Neural crest cell (in vitro differentiated cells): ENCODE measurements at places on chromosomes 13 and 19.
A peak's percentile ranks its signal among the peaks of the same experiment; 100 is the strongest.

- no peak for DNase-seq
Observed at GRCh38 chr19:28453420-28453819, 759.5 kb downstream of the UQCRFS1 start.

DNA sequence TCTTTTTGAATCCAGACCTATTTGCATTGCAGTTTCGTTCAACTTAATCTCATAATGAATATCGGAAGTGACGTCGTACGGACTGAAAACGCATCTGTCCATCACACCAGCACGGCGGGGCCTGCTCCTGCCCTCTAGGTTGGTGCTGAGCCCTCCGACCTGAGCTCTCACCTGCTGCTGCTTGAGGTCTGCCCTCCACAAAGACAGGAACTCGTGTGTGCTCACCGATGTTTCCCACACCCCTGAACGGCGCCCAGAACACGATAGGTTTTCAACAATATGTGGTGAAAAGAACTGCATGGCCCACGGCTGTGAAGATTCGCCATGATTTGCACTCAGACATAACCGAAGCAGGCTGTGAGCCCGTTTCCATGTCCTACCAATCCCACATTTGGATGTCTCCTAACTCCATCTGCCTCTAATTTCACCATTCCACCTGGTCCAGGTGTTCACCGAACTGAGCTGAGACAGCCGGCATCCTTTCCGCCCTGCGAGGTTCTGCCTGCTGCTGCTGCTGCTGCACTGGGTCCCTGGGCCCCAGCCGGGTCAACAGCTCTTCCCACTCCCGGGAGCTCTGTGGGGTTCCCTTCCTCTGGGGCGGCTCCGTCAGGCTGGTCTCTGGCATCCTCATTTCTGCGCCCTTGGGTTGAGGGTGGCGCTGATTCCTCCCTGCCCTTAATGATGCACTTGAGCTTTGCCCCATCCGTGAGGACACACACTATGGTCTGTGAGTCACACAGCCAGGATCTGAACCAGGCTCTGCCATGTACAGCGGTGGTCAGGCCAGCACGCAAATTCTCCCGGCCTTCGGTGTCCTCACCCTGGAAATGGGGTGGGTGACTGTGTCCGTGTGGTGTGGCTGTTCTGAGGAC lies 20.9 kb downstream of the GRTP1 start:
- no peak for DNase-seq

GRCh38 chr19:50590191-50590590 lies 22.0 kb upstream of the LRRC4B start:
- no peak for DNase-seq

DNA sequence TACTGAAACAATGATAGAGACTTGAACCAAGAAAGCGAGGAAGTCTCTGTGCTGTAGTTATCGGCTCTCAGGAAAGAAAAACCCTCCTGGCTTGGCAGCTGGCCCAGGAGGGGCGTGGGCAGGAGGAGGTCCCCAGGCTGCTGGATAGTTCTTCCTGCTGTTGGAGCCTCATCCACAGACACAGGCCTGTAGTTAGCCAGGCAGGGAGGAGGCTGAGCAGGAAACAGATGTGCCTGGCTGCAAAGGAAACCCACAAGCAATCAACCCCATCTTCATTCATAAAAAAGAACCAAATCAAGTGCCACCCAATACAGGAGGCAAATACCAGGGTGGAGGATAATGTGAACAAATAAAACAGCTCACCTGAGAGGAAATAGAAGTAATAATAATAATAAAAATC lies 86.2 kb downstream of the IRS2 start:
- no peak for DNase-seq

DNA sequence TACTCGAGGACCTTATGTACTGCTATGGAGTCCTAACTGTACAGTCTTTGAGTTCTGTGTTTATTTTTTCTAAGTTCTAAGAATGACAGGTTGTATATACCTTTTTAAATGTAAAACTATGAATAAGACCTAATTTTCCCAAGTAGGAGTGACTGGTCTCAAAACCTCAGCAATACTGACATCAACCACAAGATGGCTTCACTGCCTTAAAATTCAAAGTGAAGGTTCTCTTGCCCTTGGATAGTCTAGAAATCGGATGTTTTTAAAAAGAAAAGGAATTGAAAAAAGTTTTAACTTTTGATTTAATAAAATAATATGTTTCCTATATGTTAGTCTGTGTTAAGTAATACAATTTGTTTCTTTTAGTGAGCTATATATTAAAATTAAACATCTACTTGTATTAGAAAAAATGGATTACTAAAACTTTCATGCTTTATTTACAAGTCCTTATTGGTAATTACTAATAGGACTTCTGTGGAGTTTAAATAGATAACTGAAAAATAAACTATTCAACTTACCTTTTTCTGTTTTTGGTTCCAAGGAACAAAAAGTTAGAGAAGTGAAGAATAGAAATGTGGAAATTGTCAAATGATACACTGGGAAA lies 52.0 kb downstream of the TDRD3 start:
- peak; percentile 25 for DNase-seq

DNA sequence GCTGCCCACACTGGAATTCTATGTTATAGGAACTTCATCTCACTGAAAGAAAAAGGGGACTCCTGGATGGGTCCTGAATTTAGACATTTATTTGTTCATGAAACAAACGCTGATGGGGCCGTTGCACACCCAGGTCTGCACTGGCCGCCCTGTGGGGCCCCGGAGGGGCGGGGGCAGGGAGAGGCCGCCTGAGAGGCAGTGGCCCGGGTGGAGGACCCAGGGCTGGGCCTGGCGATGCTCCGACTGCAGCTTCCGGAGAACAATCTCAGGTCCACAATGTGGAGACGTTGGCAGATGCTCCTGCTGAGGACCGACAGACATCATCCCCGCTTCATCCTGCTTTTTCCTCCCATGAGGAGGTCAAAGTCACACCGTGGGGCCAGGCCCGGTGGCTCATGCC lies 16.3 kb upstream of the PTBP1 start:
- no peak for DNase-seq
